ENCODE measurements at places on chromosomes 7 and 10.

DNA sequence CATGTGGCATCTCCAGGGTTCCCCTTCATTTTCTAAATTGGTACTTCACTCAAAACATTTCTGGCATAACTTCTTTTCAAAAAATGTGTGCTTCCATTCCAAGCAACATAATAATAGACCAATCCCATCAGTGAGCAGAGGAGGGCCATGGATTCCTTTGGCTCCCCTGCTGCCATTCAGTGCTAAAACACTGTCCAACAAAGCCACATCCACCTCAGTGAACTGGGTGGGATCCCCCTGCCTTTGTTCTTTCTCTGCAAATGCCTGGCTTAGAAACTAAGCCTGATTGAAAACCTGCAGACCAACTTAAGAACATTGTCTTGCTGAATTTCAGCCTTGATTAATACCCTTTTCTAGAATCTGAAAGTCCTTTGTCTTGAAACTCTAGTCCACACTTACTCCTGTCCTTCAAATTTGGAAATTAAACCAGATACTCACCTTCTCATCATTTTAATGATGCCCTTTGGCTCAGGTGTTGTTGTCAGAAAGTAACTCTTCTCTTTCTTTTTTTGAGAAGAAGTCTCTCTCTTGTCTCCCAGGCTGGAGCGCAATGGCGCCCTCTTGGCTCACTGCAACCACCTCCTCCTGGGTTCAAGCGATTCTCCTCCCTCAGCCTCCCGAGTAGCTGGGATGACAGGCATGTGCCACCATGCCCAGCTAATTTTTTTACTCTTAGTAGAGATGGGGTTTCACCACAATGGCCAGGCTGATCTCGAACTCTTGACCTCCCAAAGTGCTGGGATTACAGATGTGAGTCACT lies 132.3 kb downstream of the PLXNA4 start:
- no peak for DNase-seq

GRCh38 chr10:70913893-70914240 lies 25.5 kb upstream of the PCBD1 start:
- no peak for DNase-seq

GRCh38 chr7:85525676-85526075 lies 338.8 kb upstream of the SEMA3D start:
- DNase-seq: no peak

DNA sequence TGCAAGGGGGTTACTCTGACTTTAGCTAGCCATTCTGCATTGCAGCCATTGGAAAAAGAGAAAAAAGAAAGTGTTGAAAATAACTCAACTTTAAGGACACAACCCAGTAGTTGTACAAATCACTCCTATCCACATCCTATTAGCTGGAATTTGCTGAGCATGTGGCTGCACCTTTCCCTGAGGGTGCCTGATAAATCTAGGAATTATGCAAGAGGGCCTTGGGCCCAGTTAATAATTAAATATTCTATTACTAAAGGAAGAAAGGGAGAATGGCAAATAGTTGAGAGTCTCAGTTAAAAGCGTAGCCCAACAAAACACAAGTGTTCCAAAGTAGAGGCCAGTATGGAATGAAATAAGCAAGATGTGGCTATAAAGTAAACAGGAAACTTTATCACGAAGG lies 200.9 kb upstream of the CNTNAP2 start:
- no peak for DNase-seq

DNA sequence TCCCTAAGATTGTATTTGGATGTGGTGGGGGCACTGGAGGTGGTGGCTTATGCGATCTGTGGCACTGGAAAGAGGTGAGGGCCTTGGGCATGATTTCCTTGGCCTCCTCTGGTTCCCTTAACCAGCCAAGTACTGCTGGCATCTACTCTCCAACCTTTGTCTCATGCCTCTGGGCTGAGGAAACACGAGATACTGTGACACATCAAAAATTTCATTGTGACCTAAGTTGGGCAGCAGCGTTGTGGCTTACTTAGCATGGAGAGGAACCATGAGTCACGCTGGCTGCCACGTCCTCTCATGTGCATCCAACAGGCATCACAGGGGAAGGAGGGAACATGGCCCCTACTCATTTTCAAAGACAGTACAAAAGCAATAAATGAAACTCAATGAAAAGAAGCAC lies 29.7 kb upstream of the GSDME start:
- DNase-seq: peak; percentile 77

- DNase-seq: no peak
Measured at GRCh38 chr10:95399183-95399582, 108.4 kb upstream of the PDLIM1 start.

DNA sequence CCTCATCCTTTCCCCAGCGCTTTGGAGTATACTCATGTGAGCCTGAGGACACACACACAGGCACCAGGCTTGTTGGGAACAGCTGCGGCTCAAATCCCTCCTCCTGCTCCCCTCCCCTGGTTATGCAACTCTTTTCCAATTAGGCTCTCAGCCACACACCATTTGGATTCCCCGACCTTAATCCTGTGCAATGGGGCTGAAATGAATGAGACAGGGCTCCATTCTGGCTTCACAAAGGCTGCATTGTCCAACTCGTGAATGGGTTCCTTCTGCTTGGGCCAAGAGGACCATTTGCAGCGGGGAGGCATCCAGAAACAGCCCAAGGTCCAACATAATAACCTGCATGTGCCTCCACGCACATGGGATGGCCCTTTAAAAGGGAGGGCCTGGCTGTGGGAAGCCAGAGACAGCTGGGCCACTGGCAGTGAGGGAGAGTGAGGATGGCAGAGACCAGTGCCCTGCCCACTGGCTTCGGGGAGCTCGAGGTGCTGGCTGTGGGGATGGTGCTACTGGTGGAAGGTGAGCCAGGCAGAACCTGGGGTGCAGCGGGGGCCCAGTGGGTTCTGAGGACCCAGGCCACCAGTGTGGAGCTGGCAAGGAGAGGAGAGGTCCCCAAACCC lies at the start of gene RGR:
TSS of gene RGR (plus strand) at position 403 of the 620 bp plus-strand sequence. CDS start at position 441, 38 bp downstream.
- DNase-seq: no peak

DNA sequence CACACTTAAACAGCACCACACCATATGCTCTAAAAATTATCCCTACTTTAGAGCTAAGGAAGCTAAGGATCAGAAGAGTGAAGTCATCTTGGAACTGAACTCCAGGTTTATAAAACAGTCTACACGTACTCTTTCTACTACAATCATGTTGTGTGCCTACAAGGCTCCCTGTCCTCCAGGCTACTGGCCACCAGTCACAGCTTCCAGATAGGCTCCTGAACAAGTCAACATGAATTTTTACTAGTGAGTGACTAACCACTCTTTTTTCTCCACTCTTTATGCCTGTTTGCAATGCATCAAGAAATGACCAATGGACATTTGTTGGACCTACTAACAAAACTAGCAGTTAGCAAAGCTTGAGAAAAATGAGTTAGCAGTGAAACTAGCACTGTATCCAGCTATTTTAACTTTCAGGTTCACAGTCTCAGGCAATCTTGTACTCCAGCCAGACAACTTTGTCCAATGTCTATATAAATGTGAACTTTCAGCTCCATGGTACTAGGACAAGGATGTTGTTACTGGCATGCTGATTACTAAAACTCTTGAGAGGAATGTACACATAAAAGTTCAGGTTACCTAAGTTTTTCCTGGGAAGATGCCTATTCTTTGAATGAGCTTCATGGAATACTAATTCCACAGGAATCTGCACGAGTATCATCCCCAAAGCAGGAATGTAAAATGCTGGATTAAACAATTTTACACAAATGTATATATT lies 180.0 kb downstream of the BTAF1 start:
- DNase-seq: no peak

DNA sequence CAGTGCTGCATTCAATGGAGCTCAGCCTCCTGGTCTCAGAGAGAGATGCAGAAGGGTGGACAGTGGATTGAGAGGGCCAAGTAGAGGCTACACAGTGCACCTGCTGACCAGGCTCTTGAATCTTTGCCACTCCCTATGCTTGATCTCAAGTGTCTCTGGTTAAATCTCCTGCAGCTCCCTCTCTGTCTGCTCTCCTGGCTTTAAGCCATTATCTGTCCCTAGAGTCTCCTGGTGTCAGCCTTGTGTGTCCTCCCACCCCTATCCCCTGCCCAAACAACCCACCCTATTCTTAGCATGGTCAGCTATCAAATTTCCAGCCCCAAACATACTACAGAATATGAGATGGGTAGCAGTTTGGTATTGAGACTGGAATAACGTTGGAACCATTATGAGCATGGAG lies 479.3 kb upstream of the CELF2 start:
- no peak for DNase-seq

GRCh38 chr10:33157103-33157502 lies 177.4 kb downstream of the NRP1 start:
- no peak for DNase-seq

GRCh38 chr10:45053569-45054100 lies 52.9 kb downstream of the ZNF22 start:
- DNase-seq: no peak

DNA sequence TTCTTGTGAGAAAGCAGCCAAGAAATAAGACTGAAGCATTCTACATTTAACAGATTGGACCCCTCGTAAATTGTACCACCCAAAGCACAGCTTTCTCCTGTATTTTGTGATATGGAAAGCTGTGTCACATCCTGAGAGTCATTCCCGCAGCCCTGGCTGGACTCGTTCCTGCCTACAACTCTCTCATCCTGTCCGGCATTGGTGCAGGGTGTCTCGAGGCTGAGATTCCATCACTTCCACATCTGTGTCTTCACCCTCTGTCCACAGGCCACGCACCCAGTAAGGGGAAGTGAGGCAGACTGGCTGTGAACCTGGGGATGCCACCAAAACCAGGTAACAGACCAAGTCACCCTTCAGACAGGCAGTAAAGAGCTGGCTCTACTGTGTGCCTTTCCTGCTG lies 146.2 kb upstream of the KLF6 start:
- DNase-seq: no peak

- DNase-seq: no peak
Measured at GRCh38 chr10:74480778-74481177, 329.8 kb downstream of the ADK start.

- DNase-seq: no peak
Measured at GRCh38 chr10:124650820-124651401, 93.3 kb downstream of the FAM53B start.

- peak; percentile 7 for DNase-seq
Measured at GRCh38 chr7:117715784-117716445, 157.3 kb downstream of the CTTNBP2 start.

GRCh38 chr10:80501913-80502521 lies 35.7 kb upstream of the SH2D4B start:
- DNase-seq: no peak

GRCh38 chr10:116112232-116113231 lies 160.5 kb downstream of the GFRA1 start:
- DNase-seq: no peak

DNA sequence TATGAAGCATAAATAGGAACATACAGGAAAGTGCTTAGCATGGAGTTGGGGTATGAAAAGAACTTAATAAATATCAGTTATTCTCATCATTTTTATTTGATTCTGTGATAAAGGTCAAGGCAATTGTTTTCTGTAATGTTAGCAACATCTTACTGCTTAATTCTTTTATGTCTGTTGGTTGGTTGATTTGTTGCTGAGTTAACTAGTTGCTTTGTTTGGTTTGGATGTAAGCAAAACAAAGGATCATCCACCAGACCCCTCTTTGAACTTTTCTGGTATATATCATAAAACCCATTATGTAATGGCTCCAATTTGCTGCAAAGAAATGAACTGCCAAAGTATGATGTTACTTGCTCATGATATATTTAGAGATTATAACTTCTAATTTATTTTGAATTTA lies 44.5 kb downstream of the CH25H start:
- no peak for DNase-seq

- DNase-seq: no peak
Measured at GRCh38 chr7:157616426-157616825, 279.6 kb downstream of the DNAJB6 start.

DNA sequence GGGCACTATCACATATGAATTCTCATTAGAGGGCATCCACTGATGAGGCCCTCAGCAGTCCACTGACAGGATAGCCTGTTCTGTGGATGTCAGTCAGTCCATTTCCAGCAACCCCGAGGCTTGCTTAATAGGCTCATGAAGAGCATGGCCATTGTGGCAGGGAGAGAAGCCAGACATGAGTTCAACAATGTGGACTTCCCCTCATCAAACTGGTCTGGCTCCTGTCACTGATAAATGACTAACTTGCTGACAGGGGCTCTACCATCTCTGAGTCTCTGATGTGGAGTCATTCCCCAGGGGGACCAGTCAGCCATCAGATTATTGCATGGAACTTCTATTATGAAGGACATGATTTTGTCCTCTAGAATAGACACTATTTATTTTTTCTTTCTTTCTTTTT lies 19.8 kb upstream of the TRIL start:
- no peak for DNase-seq

DNA sequence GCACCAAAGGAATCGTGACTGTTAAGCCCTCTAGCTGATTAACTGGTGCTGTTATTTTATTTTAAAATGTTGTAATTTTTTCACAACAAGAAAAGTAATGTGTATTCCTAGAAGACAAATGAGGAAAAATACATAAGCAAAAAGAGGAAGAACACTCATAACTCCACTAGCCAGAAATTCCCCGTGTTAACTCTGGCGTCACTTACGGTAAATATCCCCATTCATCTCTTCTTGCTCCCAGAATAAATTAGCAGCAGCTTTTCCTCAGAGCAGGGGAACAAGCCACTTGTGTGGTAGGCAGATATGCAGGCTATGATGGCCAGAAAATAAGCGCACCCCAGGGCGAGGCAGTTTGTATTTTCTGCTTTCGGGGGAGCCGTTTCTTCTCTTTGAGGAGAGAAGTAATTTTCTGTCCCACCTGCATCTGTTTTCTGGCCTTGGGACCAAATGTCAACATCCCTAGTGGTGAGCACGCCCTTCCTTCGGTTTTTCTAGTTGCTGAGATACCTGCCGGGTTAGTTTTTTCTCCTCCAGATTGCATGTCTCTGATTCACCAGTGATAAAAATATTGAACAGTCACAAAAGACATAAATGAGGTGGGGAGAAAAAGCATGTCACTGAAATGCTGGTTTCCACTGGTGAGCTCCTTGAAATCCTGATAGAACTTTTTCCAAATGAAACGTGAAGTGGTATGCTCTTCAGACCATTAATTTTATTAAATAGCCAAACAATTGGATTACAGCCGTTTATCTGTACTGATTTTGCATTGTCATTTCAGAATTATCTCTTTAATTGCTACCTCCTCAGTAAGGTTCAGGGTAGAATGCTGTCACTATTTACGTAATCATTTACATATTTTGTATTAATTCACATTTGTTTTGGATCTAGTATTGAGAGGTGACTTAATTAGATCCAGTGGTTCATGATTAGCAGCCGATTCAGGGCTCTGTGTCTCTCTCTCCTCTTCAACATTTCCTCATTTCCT lies 268.1 kb downstream of the CAMK1D start:
- DNase-seq: no peak

DNA sequence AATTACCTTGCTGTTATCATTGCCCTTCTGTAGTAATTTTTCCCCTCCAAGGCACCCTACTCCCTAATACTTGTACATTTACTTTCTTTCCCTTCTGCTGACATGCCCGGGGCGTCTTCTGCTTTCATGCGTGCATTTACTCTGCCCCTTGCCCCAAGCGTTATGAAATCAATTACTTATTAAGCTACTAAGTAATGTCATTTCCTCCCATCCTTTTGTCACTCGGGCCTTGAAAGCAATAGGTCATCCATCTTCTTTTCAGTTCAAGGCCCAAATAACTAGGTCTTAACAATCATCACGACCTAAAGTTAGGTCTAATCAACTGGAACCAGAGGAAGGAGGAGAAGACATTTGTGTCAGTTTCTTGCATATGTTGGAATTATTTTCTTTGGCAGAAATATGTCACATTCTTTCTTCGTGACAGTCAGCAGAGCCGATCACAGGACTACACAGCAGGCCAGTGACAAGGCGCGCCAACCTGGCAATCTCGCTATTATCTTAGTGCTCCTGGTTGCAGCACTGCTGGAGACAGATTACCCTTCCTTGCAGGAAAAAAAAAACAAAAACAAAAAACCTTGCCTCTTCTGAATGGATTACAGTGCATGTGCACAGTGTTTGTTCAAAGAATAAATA lies 179.2 kb downstream of the RELN start:
- no peak for DNase-seq

Data from keratinocyte (primary cell).